ENCODE measurements at places on chromosomes 3 and 15.

GRCh38 chr15:57259568-57260040 lies 116.7 kb upstream of the CGNL1 start:
- peak; percentile 98 for DNase-seq

DNA sequence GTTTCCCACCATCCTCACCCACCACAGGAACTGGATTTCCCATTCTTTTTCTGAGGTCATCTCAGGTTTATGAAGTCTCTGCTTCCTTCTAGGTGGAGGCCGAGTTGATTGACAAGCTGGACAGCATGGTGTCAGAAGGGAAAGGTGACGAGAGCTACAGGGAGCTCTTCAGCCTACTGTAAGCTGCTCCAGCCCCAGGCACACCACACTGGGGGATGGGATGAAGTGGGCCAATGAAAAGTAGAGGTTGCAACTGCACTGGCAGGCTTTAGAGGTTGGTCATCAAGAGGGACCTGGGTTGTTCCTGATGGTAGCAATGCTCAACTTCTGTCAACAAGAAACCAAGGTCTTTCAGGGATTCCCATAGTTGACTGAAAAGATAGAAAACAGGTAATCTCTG lies 55.0 kb upstream of the MANF start:
- DNase-seq: no peak

DNA sequence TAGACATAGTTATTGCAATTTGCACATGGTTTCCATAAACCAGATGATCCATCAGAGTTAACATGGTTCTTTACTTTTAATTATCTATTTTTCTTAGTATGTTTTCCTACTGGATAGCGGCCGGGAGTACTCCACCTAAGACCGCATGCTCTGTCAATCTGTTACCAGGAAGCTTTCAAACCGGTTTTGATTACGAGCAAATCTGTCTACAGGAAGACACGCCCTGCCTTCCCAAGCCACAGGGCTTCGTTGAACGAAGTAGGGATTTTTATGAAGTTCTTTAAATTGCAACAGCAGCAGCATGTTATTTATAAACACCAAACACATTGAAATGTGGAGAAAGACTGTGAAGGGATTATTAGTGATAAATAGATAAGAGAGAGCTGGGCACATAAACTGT lies 283.3 kb upstream of the ROBO2 start:
- DNase-seq: no peak

- no peak for DNase-seq
Observed at GRCh38 chr3:171979081-171979480, 60.3 kb upstream of the FNDC3B start.

GRCh38 chr3:55189359-55189801 lies 261.5 kb upstream of the LRTM1 start:
- no peak for DNase-seq

DNA sequence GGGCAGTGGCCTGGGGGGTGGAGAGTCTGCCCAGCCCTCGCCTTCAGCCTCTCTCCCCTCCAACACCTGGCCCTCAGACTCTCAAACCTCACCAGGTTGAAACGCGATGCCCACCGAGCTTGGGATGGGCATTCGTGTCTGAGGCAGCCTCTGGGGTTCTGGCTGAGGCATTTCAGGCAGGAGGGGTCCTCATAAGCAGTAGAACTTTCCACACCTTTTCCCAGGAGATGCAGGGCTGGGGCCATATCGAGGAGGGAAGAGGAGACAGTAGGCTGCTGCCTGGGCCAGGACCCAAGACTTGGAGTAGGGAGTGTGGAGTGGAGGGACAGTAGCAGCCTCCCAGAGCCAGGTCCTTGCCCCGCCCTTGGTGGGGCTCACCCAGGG lies 24.6 kb downstream of the ACAA1 start:
- no peak for DNase-seq

- no peak for DNase-seq
Observed at GRCh38 chr3:162142511-162142910, 645.9 kb downstream of the OTOL1 start.

GRCh38 chr3:52052831-52053306 lies 3.5 kb downstream of the DUSP7 start:
- DNase-seq: no peak

- no peak for DNase-seq
Observed at GRCh38 chr3:171240504-171240835, 213.9 kb upstream of the SLC2A2 start.

- no peak for DNase-seq
Observed at GRCh38 chr3:8954938-8955763, 8.1 kb downstream of the RAD18 start.

DNA sequence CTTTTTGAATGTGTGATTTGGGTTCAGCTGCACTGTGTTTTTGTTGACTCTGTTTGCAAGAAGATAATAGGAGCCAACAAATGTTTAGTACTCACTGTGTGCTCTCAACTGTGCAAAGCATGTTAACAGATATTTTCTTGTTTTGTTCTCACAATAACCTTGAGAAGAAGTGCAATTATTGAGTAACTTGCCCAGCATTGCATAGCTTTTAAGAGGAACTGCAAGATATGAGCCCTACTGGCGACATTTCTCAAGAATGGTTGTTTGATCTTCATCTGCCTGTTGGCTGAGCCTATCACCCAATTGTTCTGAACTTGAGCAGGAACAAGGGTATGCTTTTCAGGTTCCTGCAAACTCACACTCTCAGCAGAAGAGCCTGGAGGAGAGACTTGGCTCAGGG lies 43.4 kb upstream of the AGBL1 start:
- DNase-seq: no peak

DNA sequence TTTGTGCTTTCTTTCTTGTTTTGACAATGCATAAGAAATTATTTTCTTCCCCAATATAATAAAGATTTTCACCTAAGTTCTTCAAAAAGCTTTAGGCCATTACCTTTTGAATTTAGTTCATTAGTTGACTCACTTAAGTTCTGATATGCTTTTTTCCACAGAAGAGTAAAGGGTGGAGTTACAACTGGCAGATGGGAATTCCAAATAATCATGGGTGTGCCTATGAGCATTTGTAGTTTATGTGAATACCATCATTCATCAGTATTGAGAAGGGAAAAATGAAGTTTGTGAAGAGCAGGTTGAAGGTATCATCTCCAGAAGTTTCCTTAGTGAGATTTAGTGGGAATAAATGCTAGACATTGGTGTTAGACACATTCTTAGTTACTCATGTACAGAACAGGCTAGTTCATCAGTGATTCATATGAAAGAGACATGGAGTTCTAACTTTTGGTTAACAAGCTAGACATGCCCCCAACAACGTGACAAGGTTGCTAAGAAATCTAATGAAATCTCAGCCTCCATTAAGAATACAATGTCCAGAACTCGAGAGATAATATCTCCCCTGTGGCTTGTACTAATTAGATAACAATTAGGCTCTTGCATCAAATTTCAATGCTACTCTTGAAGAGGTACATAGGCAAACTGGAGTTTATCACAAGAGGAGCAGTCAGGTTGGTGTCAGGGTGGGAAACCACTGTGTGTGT lies 16.9 kb upstream of the ALCAM start:
- no peak for DNase-seq

GRCh38 chr3:179558742-179559364 lies 3.9 kb upstream of the ACTL6A start:
- peak; percentile 78 for DNase-seq

DNA sequence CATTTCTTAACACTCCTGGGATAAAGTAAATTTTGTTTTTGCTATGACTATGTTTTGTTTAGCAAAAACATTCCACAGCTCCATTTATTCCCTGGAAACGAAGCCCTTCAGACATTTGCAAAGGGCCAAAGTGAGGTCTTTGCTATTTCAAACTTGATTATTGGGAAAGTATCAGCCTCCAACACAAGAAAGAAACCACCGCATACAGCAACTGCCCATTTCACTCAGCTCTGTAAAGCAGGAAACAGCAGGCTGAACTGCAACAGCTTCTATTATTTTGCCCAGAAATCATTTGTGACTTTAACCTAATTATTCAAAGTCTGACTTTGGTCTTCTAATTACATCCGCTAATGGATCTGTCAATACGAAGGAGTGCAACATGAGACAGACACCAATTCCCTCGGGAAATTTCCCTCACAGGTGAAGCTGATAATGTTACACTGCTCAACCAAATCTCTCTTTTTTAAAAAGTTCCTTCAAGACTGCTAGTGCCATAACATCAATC lies 72.1 kb downstream of the RFTN1 start:
- no peak for DNase-seq

DNA sequence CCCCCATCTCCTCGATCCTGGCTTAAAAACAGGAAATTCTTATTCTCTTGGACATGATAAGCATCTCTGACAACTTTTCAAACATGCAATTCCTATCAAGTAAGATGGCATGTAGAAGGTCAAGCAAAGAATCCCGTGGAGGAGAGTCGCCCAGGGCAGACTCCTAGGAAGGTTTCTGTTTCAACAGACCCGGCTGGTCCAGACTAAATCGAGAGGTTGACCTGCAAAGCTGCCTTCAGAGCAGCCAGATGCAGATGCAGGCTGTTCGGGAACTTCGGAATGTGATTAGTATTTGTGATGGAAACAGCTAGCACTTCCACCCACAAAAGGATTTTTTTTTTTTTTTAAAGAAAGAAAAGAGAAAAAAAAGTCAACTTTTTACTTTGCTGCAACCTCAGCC lies 216.8 kb downstream of the NR1D2 start:
- no peak for DNase-seq

DNA sequence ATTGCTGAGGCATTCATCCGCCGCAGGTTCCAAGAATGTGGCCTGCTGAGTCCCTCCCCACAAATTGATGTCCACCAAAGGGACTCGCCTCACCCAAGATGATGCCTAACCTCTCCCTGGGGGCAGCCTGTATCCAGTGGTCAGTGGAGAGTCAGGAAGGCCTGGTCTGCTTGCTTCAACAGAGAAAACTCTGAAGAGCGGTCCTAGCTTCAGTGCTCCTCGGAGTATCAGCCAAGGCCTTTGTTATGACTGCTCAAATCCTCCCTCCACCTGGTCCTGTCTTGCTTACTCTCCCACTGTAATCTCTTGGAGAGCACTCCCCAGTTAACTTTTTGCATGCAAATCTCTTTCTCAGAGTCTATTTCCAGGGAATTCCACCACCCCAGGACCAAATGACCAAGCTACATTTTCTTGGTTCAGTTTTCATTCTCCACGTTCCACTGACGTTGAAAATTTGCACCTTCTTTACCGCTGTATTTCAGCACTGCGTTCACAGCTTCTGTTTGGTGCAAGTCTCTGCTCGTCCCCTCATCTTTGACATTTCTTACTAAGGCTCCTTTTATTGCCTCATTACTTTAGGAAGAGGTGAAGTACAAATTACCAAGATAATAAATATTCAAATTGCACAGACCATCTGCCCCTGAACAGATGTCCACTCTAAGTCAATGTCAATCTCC lies 22.3 kb downstream of the CMTM7 start:
- no peak for DNase-seq
